HFFc6 (cell line): ENCODE measurements at places on chromosomes 5 and 9.

DNA sequence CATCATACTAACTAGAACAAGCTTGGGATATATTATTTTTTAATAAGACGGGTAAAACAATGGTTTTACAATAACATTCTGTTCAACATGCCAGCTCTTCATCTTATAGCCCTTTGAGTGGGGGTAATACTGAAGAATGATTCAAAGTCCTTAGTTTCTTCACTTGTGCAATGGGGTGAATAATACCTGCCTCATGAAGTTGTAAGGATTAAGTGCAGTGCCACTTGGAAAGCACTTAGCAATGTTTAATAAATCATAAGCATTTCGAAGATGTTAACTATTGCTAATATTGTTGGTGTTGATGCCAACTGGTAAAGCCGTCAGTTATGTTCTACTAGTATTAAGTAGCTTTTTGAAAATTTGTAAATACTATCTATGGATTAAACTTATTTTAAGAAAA is 38.0 kb downstream of the TNPO1 start:
- DNase-seq = no peak

DNA sequence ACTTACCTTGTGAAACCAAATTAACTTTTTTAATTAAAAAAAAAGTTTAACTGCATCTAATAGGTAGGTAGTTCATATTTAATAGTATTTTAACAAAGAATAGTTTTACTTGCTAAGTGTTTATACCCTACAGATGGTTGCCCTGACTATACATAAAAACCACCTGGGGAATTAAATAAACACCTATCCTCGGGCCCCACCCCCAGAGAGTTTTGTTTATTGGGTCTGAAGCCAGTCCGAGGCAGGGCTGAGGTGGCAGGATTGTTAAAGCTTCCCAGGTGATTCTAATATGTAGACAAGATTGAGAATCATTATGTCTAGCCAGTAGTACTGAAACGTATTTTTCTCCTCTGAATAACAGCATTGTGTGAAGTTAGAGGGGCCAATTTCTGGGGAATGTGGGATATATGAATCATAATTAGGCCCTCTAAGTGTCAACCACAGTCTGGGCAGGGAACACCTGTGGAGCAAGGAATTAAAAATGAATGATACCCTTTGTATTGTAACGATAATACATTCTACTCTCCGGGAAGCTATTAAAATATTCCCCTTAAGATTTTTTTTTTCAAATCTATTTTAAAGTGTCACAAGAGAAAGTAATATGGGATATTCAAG is 5.6 kb upstream of the PAM start:
- DNase-seq = no peak

GRCh38 chr5:109304309-109304708 is 105.5 kb downstream of the PJA2 start:
- no peak for DNase-seq

GRCh38 chr5:173315495-173316338 is 12.5 kb downstream of the STC2 start:
- DNase-seq = peak; percentile 36

- DNase-seq = no peak
Observed at GRCh38 chr5:135600971-135601381, 22.2 kb upstream of the CXCL14 start.

- no peak for DNase-seq
Observed at GRCh38 chr9:113179839-113180238, 29.0 kb downstream of the SLC31A2 start.
